ENCODE measurements at places on chromosomes 7 and 10. TPM values are rescaled to one million over a fixed set of nuclear protein-coding genes. Genes with fewer than 3 reads are reported as not detected.

GRCh38 chr10:69517271-69517848 is 55.9 kb downstream of the NEUROG3 start:
- H3K27me3 ChIP-seq = no peaks in the 10 kb centered on the region
- no peaks in the 10 kb centered on the region for H3K36me3 ChIP-seq
- H3K4me1 ChIP-seq = no peaks in the 10 kb centered on the region
- H3K27ac ChIP-seq = no peak overlapping the region

DNA sequence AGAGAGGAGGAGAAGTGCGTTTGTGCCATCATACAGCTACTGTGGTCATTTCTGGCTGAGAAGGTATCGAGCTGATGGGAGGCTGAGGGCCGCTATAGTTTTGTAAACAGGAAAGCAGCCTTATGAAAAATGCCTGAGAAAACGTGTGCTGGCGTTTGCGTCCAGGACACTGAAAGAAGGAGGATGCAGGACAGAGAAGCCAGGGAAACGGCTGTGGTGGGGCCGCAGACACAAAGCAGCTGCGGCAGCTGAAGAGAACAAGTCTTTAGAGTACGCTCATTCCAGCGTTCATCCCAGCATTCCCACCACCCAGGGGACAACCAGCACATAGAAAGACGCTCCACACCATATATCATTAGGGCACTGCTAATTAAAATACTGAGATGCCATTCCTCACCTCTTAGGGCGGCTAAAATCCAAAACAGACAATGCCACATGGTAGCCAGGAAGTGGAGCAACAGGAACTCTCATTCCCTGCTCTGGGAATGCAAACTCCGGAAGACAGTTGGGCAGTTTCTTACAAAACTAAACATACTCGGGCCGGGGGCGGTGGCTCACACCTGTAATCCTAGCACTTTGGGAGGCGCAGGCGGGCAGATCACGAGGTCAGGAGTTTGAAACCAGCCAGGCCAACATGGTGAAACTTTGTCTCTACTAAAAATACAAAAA is 18.4 kb downstream of the GNA12 start:
- H3K4me3 ChIP-seq = no peak overlapping the region
- H3K27me3 ChIP-seq = no peaks in the 10 kb centered on the region
- H3K27ac ChIP-seq = no peak overlapping the region
- DNase-seq = no peak
- H3K4me1 ChIP-seq = peaks cover 38% of the 10 kb centered on the region
- 0 out of 2 replicates have a peak, but pooled peaks cover 7% of the 10 kb centered on the region for H3K36me3 ChIP-seq

DNA sequence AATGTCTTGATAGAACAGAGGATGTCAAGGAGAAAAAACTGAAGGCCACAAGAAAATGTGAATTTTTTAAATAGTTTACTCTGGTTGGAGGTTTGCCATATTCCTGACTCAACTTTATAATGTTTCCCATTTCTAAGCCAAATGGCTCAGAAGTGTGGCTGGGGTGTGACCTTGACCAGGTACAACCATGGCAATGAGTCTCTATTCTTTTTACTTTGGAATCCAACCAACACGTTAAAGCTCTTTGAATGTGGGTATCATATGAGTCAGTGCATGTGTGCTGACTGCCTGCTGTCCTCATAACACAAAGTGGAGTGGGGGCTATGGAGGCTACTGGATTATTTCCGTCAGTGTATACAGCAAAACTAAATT is 33.5 kb upstream of the DLD start:
- no peaks in the 10 kb centered on the region for H3K36me3 ChIP-seq
- DNase-seq = no peak
- H3K4me1 ChIP-seq = no peaks in the 10 kb centered on the region
- no peak overlapping the region for H3K4me3 ChIP-seq

- no peaks in the 10 kb centered on the region for H3K4me1 ChIP-seq
- H3K4me3 ChIP-seq = no peak overlapping the region
These were observed 41.1 kb downstream of the PUS7 start for GRCh38 chr7:105480931-105481330.

DNA sequence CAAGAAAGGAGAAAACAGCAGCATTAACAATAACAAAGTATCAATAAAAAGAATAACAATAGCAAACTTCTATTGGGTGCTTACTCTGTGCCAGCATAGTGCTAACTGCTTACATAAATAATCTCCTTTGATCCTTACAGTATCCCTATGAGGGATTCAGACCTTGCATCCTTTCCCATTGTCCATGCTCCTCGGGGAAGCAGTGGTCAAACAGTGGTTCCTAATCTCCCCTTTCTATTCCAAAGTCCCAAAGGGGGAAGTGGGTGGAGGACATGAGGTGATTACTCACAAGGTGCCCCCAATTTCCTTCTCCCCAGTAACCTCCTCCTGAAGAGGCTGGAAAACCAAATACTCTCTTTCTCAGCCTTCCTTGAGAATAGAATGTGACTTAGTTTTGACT is 22.0 kb upstream of the MSMB start:
- no peak overlapping the region for H3K4me3 ChIP-seq
- H3K4me1 ChIP-seq = no peaks in the 10 kb centered on the region
- no peaks in the 10 kb centered on the region for H3K36me3 ChIP-seq
- DNase-seq = no peak
- H3K27me3 ChIP-seq = no peaks in the 10 kb centered on the region

GRCh38 chr7:20545016-20545415 is 70.5 kb upstream of the ABCB5 start:
- H3K4me1 ChIP-seq = no peaks in the 10 kb centered on the region
- H3K27ac ChIP-seq = no peak overlapping the region
- DNase-seq = no peak
- H3K4me3 ChIP-seq = no peak overlapping the region
- no peaks in the 10 kb centered on the region for H3K36me3 ChIP-seq

DNA sequence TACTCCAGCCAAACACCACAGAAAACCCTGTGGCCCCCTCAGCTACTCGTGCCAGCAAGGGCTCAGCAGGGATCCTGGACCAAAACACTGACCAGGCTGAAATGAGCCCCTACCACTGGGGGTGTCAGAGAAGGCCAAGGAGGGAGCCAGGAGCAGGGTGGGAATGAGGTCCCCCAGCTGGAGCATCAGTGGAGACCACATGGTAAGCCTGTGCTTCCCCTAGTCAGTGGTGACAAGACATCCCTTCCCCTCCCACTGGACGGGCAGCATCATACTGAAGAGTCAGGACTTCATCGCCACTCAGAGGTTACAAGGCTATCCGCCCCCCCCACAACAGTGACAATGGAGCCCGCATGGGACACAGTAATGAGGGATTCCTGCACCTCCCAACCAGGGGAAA is 99.6 kb downstream of the LHPP start:
- H3K36me3 ChIP-seq = no peaks in the 10 kb centered on the region
- no peak for DNase-seq
- no peak overlapping the region for H3K27ac ChIP-seq

Gene SLC26A3
- total RNA-seq = not detected

DNA sequence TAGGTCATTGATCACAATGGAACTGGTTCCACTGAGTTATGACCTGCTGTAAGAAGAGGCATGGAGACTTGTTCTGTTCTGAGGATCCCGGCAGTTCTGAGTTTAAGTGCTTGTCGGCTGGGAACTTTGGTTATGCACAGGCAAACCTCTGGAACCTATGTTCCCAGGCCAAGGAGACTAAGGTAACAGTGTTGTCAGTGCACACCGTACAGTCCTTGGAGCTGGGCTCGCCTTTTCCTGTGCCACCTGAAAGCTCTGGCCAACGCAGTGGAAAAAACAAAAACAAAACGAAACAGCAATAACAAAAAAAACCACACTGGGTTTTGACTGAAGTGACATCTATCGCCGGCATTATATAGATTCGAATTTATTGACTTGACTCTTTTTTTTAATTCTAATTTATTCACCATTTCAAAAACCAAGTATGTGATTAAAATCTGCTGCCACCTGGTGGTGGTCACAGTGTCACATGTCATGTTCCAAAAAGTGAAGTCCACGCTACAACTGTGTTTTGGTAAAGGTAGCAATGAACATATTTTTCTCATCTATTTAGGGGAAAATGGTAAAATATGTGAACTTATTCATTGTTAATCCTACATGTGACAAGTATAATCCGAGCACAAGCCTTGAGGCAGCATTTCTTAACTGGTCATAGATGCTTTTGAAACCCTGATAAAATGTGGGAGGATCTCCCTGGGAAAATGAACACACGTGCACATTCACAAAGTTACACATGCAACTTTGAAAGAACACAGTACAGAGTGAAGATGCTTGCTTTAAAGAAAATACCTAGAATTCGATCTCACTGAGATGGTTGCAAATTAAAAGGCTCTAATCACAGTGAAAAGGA is 113.8 kb upstream of the PPP2R2D start:
- H3K27ac ChIP-seq = no peak overlapping the region
- DNase-seq = no peak
- H3K36me3 ChIP-seq = no peaks in the 10 kb centered on the region
- H3K4me1 ChIP-seq = no peaks in the 10 kb centered on the region
- H3K27me3 ChIP-seq = peaks cover 4% of the 10 kb centered on the region
- no peak overlapping the region for H3K4me3 ChIP-seq

Gene NACAD
- total RNA-seq = 0.24 TPM

DNA sequence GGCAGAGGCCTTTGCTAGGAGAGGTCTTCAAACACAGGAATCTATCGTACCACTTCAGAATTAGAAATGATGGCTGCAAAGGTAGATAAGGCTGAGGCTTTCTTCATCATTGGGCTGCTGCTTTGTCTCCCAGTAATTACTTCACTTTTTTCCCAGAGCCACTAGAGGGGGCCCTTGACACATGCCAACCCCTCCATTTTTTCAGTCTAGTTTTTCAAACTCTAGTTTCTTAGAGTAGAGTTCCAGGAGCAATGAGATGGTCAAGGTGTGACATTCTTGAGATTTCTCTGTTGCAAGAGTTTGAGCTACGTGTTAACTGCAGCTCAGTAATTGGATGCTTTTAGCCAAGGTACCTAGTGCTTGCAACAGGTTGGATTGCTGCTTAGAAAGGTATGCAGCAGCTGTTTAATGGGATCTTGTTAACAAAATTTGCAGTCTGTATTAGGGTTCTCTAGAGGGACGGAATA is 33.8 kb upstream of the RBM20 start:
- H3K36me3 ChIP-seq = 0 out of 2 replicates have a peak, but pooled peaks cover 3% of the 10 kb centered on the region
- no peak overlapping the region for H3K27ac ChIP-seq

DNA sequence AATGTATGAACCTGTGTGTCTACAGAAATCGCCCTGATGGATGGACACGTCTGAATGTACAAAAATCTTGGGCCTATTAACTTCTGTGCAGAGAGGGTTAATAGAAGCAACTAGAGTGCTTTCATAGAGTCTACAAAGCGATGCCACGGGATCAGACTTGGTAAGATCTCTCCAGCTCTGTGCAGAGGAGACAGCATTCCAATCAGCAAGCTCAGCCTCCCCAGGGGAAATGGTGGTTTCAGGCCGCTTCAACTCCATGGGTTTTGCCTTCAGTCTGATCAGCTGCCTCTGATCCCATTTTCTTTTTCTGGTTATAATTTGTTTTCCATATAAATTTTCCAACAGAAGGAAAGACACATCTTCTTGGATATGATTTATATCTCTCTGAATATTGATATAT is 35.1 kb upstream of the COBL start:
- no peaks in the 10 kb centered on the region for H3K27me3 ChIP-seq
- peaks cover 23% of the 10 kb centered on the region for H3K4me1 ChIP-seq
- H3K4me3 ChIP-seq = no peak overlapping the region
- no peak overlapping the region for H3K27ac ChIP-seq
- no peaks in the 10 kb centered on the region for H3K36me3 ChIP-seq
